Fibroblast of the aortic adventitia (primary cell): ENCODE measurements at places on chromosomes 2 and 18.

GRCh38 chr2:63723709-63724108 is 118.0 kb upstream of the UGP2 start:
- DNase-seq: no peak

DNA sequence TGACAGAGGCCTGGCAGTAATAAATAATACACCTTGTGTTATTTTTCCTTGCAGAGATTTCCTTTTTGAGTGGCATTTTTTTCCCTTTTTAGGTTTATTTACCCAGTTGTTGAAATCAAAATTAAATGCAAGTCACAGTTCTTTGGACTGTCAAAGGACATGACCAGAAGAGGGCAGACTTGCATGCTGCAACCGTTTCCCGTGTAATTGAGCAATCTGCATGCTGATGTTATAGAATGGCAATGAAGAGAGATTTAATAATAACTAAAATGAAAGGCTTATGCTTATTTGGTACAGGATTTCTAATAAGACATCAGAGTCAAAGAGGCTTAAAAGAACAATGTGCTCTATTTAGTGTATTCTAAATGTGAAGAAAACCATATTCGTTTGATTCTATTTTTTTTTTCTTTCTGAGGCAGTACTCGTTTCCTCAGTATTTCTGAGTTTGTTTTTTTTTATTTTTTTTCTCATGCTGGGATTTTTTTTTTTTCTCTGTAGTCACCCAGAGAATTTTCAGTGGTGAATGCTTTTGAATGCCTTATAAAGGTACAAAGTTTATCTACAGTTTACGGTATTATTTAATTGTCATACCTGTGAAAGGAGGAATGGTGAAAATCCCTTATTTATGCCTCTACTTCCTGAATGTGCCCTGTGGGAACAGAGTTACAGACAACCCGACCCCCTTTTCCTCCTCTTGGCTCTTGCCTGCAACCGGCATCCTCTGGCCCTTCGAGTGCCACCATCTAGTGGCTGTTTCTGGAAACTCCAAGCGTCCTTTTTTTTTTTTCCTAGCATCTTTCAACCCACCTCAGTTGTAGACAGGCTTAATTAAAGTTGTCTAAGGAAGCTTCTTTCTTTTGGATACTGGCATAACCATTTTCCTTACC is 368.5 kb downstream of the LRRTM1 start:
- peak; percentile 68 for DNase-seq

GRCh38 chr2:175253871-175254270 is 72.4 kb upstream of the ATP5MC3 start:
- no peak for DNase-seq

DNA sequence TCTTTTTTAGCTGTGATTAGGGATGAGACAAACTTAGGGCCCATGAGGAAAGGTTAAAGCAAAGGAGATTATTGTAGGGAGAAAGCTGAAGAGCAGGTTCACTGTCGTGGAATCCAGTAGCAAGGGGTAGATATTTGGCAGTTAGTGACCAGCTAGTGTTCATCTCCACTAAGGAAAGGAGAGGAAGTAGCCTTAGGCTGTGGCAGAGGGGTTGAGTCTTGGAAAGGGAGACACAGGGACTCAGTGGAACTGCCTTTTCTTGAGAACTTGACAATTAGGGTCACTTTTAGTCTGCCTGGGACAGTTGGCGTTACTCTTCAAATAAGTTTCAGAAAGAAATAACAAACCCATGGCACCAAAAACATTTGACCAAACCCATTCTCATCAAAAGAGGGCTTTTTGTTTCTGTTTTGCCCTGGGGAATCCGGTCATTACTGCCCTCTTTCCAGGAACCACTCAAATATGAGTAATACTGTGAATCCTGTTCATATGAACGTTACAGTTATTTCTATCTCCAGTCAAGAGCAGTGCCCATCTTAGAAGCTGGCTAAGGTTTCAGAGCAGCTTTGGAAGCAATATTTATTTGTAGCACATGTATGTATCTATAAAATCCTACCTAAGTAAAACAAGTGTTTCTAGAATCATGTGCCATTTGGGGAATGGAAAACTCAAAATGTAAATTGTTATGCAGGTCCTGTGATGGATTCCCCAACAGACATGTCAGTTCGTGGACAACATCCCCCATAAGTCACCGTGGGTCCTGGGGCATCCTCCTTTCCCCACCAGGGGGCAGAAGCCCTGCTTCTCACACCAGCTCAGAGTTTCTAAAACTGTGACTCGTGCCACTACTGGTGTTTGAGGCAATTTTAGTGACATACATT is 77.3 kb upstream of the PHLPP1 start:
- no peak for DNase-seq

- no peak for DNase-seq
These were observed 96.9 kb downstream of the TSHZ1 start for GRCh38 chr18:75307530-75307929.

DNA sequence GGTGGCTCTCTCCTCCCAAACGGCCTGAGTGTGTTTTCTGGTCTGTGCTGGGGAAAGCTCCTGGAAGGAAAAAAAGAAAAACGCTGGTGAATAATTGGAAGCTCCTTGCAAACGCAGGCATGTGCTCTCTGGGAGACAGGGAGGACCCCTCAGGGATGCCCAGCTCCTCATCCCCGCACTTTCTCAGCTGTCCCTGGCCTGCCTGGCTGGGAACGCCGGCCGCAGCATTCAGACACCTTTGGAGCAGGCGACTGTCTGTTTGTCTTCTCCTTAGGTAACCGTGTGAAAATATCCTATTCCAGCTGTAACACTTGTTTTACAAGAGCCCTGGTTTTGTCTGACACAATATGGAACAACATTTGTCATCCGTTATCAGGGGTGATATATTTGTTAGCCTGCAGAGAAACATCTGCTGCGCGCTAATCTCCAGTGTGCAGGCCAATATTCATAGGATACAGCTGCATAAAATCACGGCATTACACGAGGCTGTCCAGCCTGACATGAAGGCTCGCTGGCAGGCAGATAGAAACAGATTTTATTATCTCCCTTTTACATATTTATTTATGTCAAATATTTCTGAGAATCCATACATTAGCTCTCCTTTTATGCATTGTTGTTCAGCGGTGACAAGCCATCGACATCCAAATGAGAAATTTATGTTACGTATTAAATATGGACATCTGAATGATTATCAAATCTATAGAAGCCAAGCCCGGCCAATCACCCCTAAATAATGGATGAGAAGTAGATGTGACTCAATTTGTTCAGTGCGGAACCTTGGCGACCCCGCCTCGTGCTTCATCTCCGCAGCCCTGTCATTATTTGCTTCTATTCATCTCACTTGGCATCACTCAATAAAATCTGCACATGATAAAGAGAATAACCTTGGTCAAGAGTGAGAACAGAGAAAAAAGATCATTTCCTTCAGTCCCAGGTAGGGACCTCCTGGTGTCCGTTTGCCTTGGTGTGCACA is 675.1 kb upstream of the SALL3 start:
- DNase-seq: no peak

DNA sequence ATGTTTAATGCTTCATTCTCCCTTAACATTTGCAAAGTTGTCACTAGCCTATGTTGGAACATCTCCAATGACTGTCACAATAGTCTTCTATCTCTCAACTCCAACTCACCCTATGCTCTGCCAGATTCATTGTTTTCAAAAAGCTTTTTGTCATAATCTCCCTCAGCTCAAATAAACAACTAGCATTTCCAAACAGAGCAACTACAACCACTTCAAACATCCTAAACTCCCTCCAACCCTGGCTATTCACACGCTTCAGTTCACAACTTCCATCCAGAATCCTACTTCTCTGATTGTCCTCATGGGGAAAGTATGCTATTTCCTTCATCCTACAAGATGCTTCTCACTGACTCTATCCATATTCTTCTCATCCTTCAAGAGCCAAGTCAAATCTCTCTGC is 139.2 kb upstream of the VRK2 start:
- DNase-seq: no peak
